Left ventricle myocardium superior (tissue), 1 donor: ENCODE measurements at places on chromosomes 4 and X.

DNA sequence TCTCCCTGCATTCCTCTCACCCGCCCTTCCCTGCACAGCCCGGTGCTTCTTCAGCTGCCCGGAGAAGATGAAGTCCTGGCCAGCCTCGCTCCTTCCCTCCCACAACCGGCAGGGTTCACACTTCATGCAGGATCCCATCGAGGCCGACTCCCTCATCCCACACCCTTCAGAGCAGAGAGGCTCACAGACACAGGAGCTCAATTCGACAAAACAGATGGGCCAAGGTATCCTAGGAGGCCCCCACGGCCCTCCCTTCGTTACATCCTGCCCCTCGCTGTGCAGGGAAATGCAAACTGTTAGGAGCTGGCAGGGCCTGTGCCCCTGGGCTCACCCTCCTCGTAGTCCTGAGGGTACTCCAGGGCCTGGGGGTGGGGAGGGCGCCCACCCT, 238.1 kb downstream of the DHRSX start:
- no peak for DNase-seq

DNA sequence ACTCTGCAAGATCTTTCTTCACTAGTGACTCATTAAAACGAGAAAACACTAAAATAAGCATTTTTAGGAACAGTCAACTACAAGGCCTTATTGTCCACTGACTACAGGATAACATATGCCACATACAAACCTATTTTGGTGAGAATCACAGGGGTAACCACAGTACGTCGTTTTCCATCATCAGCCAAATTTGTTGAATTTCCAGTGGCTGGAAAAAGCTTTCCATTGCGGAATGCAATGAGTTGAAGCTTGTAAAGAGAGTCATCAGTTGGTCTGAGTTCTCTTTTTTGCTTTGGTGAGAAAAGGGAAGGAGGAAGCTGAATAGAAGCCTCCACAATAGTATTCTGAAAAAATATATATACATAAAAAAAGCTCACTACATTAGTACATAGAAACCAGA, 102.4 kb downstream of the ADGRA3 start:
- no peak for DNase-seq

GRCh38 chr4:68319040-68319439, 30.9 kb downstream of the YTHDC1 start:
- no peak for DNase-seq

- no peak for DNase-seq
Measured at GRCh38 chr4:7829652-7830580, 109.7 kb downstream of the AFAP1 start.

- DNase-seq: no peak
Measured at GRCh38 chr4:57774171-57774570, 664.0 kb upstream of the IGFBP7 start.

DNA sequence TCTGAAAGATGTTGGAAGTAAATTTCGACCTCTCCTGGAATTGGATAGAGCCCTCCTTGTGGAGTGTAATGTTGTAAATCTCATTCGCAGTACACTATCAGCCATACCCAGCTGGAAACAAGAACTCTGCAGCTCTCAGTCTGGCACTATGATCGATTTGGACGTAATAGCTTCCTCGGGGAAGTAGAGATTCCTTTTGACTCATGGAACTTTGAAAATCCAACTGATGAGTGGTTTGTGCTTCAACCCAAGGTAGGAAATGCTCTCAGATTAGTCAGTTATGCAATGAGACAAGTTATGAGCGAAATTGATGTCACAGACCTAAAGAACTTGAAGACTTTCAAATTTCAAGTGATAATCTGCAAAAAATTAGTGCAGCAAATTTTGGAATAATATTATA, 103.9 kb downstream of the SYTL5 start:
- no peak for DNase-seq

GRCh38 chr4:27742816-27743215, 882.2 kb downstream of the STIM2 start:
- no peak for DNase-seq

GRCh38 chrX:114580336-114580735, 3.5 kb upstream of the HTR2C start:
- no peak for DNase-seq

DNA sequence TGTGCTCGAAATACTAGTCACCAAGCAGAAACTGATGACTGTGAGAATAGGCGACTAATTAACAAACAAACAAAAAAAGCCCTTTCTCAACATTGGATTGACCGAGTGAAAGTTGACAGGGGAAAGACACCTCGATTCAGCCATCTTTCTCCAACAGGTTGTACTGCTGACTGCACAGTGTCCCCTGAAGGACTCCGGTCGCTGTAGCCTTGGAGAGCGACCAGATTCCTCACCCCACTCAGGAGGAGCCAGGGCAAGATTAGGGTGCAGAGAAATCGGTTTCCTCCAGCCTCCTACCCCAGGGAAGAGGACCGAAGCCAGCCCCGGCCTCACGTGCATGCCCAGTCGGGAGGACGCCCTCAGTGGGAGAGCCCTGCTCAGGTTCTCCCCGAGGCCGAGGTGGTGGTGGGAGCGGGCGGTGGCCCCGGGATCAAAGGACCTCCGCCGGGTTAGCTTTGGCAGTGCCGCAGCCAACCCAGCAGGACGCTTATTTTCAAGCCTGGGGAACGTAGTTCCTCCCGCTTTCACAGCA, 1.1 kb upstream of the RAP1GDS1 start:
- no peak for DNase-seq

DNA sequence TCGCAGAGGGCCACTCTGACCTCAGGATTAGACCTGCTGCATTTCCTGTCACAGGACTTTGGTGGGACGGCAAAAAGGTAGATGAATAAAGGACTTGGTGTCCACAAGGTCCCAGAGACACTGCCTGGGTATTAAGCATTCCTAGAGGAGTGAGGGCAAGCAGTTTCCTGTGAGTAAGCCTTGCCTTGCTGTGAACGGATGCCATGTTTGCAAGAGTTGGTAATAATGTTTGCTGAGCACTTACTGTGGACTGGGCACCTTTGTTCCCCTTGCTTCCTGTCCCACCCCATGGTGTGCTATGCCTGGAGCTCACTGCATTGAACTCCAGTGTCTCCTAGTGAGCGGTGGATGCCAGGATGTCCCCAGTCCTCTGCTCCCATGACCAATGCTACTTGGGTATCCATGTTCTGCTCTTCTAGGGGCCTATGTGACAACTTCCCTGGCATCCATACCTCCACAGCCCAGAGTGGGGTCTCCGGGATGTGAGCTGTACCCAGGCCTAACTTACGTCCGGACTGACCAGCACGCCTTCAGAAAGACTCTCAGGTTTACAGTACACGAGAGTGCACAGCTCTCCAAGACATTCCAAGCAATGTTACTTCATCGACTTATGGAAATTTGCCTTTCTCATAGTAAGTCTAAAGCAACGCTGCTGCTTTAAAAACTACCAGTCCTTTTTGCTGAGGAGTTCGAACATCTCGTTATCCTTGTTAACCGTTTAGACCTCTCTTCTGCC, 95.5 kb upstream of the MSX1 start:
- DNase-seq: no peak

DNA sequence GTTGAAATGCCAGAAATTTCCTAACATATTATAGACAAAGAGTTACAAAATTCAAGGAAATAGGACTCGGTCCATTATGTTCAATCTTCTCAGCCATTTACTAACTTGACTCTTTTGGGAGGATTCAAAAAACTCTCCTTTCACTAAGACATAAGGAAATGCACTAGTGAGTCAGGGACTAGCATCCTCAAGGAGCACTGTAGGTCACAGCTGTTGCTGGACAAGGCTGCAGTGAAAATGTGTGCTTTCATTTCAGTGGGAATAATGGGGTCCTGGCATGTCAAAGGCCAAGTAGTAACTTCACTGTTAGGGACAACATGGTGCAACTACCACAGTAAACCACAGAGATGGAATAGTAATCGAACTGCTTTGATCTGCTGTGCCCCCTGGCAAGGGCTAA, 56.9 kb upstream of the ABCG2 start:
- no peak for DNase-seq

DNA sequence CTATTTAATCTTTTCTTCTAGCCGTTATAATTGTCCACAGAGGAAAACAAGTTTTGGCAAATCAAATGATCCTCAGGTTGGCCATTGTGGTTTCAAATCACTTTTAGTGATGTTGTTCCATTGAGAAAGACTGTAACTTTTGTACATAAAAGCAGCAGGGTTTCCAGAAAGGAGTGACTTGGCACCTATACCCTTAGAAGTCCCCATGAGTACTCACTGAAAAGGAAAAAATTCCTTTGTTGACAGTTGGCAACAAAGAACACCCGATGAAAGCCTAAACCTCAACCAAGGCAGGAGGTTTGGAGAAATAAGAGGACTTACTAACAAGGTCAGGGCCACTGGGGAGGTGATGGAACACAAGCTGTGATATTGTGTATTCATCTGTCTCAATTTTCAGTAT, 474.4 kb downstream of the RAPGEF2 start:
- DNase-seq: no peak

DNA sequence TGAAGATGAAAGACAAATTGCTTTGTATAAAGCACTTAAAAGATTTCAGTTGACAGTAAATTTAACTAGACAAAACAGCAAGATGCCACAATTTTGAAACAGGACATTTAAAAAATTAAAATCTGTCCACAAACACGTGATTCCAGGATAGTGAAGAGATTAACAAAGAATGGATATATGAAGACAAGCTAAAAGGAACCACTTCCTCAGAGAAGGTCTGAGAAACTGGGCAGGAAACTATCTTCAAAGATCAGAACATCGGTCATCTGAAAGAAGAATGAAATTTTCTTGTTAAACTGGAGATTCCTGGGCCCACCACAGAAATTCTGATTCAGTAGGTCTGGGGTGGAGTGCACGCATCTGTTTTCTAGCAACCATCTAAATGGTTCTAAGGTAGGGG, 1.4 kb downstream of the RWDD4 start:
- no peak for DNase-seq
